ENCODE measurements at places on chromosomes 16 and 17.

- no peak for DNase-seq
These were observed 34.6 kb upstream of the AKTIP start for GRCh38 chr16:53537626-53538025.

DNA sequence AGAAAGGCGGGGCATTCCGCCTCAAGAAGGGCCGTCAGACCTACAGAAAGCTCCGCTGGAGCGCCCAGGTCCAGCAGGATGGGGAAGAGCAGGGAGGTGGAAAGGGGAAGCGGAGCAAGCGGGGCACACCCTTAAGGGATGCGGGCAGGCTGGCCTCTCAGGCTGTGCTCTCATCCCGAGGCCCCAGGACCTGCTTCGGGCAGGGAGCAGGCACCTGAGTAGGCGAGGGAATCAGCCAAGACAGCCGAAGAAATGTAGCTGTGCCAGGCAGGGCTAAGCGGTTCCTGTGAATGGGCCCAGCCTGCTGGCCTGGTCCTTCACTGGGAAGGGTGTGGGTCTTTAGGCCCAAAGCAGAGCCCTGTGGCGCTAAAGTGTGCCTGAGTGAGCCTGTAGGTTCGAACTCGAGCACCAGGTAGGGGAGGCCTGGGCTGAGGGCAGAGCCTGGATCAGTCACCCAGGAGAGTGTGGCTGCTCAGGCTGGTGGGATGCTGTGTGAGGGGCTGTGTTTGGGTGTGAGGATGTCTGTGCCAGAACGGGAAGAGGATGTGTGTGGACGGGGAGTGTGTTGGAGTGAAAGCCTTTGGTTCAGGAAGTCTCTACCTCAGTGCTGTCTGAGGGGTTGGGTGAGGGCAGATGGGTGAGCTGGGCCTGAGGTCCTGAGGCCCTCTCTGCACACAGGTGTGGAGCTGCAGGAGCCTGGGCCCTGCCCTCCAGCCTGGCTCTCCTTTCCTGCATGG, 3.3 kb downstream of the TBX4 start:
- DNase-seq, result peak; percentile 29

GRCh38 chr17:68295086-68295485, 3.8 kb downstream of the ARSG start:
- no peak for DNase-seq

GRCh38 chr17:45451131-45451530, 18.5 kb upstream of the ARHGAP27 start:
- no peak for DNase-seq

DNA sequence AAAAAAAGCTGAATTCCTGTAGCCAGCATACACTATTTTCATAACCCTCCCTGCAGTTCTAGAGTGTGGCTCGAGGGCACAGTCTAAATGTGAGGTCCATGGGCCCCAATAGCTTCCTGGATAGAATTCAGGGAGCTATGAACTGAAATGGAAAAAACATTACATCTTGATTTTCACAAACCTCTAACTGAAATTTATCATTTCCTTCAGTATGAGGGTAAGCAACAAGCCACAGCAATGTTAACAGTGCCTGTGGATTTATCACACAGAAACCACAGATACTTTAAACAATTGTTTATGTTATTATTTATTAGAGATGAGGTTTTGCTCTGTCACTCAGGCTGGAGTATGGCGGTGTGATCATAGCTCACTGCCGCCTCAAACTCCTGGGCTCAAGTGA, 18.2 kb downstream of the TMEM92 start:
- DNase-seq, result no peak

- DNase-seq, result peak; percentile 82
These were observed 65.6 kb downstream of the XYLT1 start for GRCh38 chr16:17404941-17405689.

DNA sequence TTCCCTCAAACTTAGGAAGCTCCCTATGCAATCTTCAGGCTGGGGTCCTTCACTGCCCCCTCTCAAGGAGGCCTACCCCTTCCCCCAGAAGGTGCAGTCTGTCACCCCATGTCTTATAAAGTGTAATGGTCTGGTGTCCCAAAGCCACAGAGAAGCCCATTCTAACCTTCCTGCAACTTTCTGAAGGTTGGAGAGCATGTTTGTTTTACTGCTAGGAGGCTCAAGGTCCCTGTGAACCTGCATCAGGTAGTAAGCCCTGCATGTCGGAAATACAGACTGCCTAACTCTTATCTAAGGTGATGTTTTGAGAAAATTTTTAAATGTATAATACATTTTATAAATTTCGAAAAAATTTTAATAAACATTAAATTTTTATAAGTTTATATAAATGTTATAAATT, 18.3 kb downstream of the ZNF750 start:
- no peak for DNase-seq

GRCh38 chr17:79042421-79043190, 18.6 kb downstream of the C1QTNF1 start:
- peak; percentile 80 for DNase-seq

GRCh38 chr17:28379814-28380801, 8.6 kb downstream of the SARM1 start:
- no peak for DNase-seq

GRCh38 chr16:12398029-12398682, 405.5 kb downstream of the CPPED1 start:
- DNase-seq, result no peak

- DNase-seq, result no peak
These were observed 380.6 kb downstream of the GRIN2A start for GRCh38 chr16:9801651-9802050.

DNA sequence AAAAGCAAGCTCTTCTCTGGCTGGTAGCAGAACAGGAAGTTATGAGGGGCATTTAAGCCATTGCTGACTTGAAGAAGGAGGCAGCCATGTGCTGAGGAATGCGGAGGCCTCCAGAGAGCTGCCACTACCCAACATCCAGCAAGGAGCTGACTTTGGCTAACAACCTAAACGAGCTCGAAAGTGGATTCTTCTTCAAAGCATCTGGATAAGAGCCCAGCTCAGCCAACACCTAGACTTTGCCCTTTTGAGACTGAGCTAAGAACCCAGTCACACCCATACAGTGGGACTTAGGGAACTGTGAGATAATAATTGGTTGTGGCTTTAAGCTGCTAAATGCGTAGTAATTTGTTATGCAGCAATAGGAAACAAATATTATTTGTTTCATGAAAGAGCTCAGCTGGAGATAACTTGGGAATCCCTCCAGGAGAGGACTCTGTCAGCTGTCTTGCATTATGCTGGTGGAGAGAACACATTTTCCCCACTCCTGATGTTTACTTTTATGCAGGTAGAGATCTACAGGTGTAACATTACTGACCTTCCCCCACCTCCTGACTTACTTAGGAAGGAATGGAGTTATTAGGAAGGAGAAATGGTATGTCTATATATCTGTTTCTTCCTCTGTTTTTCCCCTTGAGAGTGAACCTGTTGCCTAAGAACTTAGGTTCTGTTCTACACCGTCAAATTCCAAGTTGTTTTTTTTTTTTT, 52.7 kb upstream of the ZNF629 start:
- no peak for DNase-seq

DNA sequence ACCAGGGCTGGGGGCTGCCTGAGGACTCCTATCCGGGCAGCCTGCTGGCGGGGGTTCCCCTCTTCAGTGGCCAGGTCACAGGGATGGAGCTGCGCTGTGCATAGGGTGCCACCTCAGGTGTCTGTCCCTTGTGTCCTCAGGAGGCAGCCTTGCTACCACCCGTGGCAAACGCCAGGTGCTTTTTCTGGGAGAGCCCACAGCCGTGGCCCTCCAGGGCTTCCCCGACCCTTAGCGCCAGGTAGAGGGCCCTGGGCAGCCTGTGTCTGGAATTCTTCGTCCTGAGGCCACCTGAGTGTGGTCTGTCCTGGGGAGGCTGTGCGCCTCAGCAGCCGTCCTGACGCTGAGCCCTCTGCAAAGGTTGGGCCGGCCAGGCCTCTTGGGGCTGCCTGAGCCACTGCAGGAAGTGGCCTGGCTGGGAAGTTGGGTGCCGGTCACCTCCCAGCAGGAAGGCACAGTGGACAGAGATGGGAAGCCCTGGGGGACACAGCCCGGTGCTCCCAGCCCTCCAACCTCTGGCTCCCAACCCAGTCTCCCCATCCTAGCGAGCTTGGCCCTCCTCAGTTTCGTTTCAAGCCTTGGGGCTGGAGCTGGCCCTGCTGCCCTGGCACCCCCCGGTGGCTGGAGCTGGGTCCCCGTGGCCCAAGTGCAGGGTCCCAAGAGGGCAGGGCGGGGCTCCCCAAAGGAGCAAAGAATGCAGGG, 7.6 kb upstream of the BAIAP3 start:
- no peak for DNase-seq

- no peak for DNase-seq
These were observed 54.0 kb downstream of the DUSP14 start for GRCh38 chr17:37543637-37544052.

DNA sequence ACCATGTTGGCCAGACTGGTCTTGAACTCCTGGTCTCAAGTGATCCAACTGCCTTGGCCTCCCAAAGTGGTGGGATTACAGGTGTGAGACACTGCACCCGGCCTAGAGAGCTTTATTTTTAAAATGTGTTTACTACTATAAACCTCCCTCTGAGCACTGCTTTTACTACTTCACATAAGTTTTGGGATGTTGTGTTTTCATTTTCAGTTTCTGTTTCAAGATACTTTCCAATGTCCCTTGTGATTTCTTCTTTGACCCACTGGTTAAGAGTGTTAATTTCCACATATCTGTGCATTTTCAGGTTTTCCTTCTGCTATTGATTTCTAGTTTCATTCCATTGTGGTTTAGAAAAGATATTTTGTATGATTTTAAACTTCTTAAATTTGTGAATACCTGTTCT, 74.4 kb downstream of the NETO2 start:
- DNase-seq, result no peak

DNA sequence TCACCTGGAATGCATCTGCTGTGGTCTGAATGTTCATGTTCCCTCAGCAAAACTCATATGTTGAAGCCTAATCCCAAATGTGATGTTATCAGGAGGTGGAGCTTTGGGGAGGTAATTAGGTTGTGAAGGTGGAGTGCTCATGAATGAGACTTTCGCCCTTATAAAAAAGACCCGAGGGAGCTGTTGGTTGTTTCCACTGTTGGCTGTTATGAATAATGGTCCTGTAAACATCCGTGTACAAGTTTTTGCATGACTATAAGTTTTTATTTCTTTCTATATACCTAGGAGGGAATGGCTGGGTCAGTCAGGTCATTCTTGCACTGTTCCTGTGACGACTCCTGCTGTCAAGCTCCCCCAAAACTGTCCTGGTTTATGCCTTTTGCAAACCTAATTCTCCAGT, 9.6 kb upstream of the CHP2 start:
- DNase-seq, result no peak

DNA sequence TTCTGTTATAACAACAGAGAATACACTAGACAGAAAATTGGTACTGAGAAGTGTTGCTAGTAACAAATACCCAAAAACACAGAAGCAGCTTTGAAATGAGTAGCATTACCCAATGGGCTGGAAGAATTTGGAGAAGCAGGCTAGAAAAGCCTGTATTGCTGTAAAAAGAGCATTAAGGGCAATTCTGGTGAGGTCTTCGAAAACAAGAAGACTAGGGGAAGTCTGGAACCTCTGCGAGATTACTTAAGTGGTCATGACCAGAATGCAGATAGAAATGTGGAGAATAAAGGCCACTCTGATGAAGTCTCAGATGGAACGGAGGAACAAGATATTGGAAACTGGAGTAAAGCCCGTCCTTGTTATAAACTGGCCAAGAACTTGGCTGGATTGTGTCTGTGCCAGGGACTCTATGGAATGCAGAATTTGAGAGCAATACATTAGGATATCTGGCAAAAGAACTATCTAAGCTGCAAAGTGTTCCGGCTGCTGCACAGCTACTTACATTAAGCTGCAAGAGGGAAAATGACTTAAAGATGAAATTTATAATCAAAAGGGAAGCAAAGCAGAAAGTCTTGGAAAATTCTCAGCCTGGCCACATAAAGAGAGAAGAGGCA, 44.9 kb upstream of the PEMT start:
- no peak for DNase-seq

DNA sequence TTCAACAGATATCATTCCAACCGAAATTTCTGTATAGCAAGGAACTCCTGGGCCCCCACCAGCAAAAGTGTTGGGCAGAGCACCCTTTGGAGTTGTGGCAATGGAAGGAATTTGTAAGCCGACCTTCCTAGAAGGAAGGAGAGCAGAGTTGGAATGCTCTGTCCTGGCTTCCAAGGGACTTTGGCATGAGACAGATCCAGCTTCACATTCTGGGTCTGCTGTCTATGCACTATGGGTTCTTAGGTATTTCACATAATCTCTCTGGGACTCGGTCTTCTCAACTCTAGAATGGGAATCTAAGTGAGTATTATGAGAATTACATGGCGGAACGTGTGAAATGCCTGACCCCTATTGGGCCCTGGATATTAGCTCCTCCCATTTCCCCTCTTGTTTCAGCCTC, 63.2 kb upstream of the MARCHF10 start:
- no peak for DNase-seq

DNA sequence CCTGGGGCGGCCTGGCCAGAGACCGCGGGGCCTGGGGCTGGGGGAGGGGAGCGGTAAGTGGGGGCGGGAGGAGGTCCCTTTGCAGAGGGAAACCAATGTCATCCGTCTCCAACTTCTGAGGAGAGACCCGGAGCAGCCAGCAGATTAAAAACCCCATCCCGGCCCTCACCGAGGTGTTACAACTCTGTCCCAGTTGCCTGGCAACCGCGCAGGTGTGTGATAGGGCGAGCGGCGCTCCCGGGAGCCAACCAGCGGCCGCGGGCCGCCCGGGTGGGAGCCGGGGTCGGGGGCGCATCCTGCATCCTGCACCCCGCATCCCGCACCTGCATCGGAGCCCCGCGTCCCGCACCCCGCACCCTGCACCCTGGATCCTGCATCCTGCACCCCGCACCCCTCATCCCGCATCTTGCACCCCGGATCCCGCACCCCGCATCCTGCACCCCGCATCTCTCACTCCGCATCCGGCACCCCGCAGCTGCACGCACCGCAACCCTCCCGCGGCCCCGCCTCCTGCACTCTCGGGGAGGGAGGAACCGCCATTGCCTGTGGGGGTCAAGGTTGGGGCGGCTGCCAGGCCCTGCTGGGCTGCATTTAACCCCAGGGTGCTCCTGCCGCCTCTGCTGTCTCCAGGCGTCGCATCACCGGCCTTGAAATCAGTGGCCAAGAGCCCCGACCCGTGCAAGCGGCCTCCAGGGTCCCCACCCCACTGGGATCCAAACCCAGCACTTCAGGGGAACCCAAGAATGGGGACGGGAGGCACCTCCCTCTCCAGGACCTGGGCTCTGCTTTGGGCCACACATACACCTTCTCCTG, 47.3 kb downstream of the RTN4RL1 start:
- DNase-seq, result no peak

GRCh38 chr17:488993-489757, 136.6 kb upstream of the RPH3AL start:
- DNase-seq, result no peak

- no peak for DNase-seq
These were observed 178.3 kb downstream of the SOX9 start for GRCh38 chr17:72299100-72299499.

GRCh38 chr16:87554754-87555427, 47.4 kb upstream of the JPH3 start:
- DNase-seq, result no peak

DNA sequence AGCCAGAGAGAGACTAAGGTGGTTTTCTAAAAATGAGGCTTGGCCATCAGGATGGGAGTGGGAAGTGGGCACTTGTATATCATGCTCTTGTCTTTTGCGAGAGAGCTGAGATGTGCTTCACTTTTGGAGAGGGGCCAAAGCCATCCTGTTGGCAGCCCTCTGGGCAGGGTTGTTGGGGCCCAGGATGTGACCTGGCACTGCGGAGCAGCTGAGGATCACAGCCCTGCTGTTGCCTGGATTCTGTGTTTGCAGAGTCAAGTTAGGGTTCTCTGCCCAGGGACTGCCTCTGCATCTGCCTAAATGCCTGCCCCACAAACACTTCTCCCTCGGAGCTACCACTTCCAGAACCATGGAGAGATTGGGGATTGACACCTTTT, 71.2 kb downstream of the PLD6 start:
- peak; percentile 41 for DNase-seq

Measured in Right ventricle myocardium superior (tissue), 1 donor.